ENCODE measurements at places on chromosomes 16 and 17. TPM values are rescaled to one million over a fixed set of nuclear protein-coding genes. Genes with fewer than 3 reads are reported as not detected.

DNA sequence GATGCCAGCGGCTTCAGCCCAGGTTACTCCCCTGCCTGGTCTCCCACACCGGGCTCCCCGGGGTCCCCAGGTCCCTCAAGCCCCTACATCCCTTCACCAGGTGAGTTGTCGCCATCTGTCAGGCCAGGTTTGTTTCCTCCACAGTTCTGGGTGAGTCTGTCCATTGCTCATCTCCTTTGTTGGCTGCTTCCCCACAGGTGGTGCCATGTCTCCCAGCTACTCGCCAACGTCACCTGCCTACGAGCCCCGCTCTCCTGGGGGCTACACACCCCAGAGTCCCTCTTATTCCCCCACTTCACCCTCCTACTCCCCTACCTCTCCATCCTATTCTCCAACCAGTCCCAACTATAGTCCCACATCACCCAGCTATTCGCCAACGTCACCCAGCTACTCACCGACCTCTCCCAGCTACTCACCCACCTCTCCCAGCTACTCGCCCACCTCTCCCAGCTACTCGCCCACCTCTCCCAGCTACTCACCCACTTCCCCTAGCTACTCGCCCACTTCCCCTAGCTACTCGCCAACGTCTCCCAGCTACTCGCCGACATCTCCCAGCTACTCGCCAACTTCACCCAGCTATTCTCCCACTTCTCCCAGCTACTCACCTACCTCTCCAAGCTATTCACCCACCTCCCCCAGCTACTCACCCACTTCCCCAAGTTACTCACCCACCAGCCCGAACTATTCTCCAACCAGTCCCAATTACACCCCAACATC, 28.8 kb downstream of the POLR2A start:
- DNase-seq: no peak

GRCh38 chr16:61780161-61780560, 256.1 kb downstream of the CDH8 start:
- peak; percentile 39 for DNase-seq

MPV17L gene
- polyA plus RNA-seq: 0.43 TPM

GRCh38 chr16:84119368-84119767, 2.6 kb upstream of the MBTPS1 start:
- DNase-seq: no peak

ATXN2L gene
- polyA plus RNA-seq: 21.5 TPM

SPNS2 gene
- not detected for polyA plus RNA-seq

DNA sequence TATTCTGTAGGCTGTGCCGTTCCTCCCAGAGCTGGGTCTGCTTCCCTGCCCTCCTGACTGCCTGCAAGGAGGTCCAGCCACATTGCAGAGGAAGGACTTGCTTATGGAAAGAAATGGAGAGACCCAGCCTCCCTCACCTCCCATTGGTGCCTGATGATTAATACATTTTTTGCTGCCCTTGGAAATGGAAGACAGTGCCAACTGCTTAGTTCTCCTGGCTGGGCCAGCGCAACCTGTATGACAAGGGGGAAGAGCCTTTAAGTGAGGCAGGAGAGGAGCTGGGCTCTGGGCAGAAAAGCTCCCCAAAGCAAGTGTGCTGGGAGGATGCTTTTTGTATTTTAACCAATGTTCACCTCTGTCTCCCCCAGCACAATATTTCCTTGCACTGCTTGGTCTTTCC, 238.5 kb downstream of the SOX9 start:
- no peak for DNase-seq

- DNase-seq: no peak
These were observed 279.6 kb downstream of the MAF start for GRCh38 chr16:79320956-79321355.

DNA sequence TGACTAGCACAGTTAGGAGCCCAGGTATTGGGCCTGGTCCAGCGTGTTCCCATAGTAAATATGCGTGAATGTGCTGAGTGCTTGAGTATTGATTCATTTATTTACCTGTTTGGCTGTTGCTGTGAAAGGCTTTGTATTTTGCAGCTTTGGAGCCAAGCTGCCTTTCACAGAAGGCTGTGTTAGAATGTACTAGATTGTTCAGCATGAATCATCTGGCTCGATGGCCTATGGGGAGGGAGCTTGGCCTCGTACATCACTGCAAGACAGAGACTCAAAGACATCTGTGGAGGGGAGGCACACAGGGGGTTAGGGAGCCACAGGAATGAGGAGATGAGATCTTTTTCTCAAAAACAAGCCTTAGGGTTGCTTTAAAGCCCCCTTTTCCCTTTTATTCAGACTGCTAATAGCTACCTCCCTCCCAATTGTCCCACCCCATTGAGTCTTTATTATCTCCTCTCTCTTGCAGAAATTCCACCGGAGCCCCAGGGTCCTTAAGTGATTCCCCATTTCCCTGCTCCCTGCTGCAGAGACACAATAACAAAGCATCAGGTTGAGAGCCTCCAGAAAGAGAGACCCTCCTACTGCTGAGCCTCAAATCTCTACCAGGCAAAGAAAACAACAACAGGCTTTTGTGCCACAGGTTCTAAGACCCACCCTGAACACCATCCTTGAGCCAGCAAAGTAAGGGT, 307.2 kb downstream of the ABCC12 start:
- DNase-seq: no peak

NPIPB13 gene
- 5.3 TPM for polyA plus RNA-seq

ENPP7 gene
- not detected for polyA plus RNA-seq

CSH1 gene
- polyA plus RNA-seq: not detected

TCAP gene
- polyA plus RNA-seq: 0.67 TPM

GAS7 gene
- 0.12 TPM for polyA plus RNA-seq

GRCh38 chr16:75550211-75550662, 5.8 kb downstream of the TMEM231 start:
- DNase-seq: no peak

SCGB1C2 gene
- polyA plus RNA-seq: not detected

GRCh38 chr17:57999496-58000017, 7.5 kb downstream of the SRSF1 start:
- peak; percentile 54 for DNase-seq

DNA sequence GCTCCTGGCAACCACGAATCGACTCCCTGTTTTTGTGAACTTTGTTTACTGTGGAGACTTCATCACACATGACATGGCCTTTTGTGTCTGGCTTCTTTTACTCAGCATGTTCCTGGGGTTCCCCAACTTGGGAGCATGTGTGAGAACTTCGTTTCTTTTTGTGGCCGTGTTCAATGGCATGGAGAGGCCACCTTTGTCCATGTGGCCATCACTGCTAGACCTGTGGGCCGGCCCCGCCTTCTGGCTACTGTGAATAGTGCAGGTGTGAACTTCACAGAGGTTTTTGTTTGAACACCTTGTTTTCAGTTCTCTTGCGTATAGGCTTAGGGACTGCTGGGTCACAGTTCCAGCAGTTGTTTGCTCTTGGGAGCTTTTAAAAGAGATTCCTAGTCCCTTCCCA, 5.7 kb upstream of the SLC38A8 start:
- DNase-seq: no peak

DNA sequence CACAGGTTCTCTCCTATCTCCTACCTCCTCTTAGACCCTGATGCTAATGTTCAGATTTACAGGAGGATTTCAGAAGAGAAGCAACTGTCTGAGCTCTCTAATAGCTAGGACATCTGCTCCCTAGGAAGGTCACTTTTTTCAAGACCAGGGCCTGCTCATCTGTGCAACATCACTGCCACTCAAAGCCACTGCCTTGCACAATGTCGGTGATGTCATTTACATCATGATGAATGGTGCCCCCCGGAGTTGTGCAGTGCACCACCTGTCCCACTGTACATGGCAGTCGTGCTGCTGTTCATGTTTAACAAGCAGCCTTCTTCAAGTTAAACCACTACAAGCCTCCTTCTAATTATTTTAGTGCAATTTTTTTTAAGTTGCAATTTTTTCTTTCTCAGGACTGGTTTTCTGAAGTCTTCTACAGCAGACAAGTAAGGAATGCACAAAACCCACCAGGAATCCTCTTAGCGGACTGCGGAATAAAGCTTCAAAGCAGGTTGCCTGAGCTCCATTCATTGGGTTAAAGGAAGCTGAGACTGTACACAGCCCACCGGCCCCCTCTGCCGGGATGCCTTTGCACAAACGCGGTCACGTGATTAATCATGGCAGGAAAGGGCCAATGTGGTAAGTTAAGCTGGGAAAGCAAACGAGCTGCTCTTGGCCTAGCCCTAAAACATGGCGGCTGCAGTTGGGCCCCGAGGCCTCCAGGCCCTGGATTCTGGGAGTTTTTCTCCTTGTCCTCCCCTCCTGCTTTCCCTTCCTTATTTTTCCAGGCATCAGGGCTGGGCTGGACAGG, 74.1 kb downstream of the MYH11 start:
- DNase-seq: peak; percentile 22

DNA sequence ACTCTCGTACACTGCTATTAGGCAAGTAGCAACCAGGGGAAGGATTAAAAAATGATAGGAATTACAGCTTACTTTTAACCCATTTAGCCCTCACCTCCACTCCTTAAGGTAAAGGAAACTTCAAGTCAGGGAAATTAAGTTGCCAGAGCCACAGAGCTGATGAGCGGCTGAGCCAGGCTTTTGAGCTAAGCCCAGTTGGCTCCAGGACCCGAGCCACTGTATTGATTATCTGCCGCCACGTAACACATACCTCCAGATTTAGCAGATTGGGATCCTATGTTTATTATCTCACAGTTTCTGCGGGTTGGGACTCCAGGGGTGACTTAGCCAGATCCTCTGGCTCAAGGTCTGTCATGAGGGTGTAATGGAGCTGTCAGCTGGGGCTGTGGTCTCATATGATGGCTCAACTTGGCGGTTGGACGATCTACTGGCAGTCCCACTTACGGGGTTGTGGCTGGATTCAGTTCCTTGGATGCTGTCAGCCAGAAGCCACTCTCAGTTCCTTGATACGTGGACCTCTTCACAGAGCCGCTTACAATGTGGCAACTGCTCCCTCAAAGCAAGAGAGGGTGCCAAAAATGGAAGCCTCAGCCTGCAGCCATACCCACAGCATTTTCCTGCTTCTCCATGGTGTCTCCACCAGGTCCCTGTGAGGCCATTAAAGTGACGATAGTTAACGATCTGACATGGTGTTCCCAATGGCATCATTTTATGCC, 57.3 kb downstream of the TMEM186 start:
- no peak for DNase-seq

DNA sequence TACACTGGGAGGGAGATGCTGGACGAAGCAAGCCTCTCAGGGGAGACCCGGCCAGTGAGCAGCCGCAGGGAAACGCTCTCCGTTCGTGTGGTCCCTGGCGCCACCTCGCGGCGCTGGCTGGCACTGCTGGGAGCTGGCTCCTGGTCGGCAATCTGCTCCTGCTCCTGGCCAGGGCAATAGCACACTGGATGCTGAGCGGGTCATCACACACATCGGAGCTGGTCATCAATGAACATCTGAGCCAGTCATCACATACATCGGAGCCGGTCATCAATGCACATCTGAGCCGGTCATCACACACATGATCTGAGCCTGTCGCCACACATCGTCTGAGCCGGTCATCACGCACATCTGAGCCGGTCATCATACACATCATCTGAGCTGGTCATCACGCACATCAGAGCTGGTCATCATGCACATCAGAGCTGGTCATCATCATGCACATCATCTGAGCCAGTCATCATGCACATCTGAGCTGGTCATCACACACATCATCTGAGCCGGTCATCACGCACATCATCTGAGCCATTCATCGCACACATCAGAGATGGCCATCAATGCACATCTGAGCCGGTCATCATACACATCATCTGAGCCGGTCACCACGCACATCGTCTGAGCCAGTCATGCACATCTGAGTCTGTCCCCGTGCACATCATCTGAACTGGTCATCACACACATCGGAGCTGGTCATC, 217.3 kb downstream of the RBFOX3 start:
- DNase-seq: peak; percentile 97

DNA sequence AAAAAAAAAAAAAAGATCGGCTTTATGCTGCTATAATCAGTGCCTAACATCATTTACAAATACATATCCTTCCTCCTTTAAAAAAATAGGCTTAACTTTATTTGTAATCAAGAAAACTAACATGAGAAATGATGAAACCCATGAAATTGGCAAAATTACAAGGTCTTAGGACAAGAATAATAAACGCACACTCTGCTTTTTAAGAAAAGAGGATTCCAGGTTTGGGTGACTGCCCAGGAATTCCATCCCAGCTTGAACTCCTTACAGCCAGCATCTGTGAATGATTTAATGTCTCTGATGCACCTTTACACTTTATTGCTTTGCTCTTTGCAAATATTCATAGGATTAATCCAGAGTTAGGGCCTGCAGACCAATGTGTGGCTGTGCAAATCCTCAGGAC, 196.0 kb downstream of the CBLN1 start:
- no peak for DNase-seq

SLC16A6 gene
- not detected for polyA plus RNA-seq

SOX15 gene
- 1.3 TPM for polyA plus RNA-seq

DNA sequence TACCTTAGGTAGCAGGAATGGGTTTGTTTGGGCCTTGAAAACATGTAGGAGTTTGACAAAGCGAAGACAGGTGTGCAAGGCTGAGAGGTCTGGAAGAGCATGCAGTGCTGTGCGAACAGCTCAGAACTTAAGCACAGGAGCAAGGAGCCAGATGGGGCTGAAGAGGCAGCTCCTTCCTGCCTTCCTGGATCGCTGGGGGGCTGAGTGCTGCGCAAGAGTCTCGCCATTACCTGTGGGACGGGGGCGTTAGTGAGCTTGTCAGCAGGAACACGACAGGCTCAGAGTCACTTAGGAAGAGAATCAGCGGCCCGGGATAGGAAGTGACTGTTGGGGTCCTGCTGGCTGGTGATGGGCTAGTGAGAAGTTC, 464 bp upstream of the MRM1 start:
- no peak for DNase-seq

OR1A1 gene
- polyA plus RNA-seq: not detected

DNA sequence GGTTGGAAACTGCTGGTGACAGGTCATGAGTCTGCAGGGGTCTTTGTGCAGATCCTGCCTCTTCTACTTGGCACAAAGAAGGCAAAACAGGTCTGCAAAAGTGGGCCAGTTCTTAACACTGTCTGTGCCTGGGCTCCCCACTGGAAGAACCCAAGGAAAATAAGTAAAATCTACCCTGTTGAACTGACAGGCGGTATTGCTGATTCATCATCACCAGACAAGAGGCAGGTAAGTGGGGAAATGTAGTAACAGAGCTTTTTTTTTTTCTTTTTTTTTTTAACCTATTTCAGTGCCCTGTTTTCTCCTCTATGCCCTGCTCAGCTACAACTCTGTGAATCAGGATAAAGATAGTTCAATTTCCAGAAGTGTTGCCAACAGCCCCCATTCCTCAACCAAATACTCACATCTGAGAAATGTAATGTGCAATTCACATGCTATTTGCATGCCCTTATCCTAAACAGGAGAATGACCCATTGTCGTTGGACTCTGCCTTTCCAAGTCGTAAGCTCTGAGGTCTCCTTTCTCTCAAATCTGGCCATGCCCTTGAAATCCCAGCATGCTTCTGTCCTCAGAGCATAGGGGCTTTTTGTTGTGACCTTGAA, 237.0 kb downstream of the SOX9 start:
- no peak for DNase-seq

MMP25 gene
- 0.05 TPM for polyA plus RNA-seq

GRCh38 chr16:47866423-47866822, 289.4 kb downstream of the ABCC12 start:
- DNase-seq: no peak

- DNase-seq: no peak
These were observed 105.7 kb downstream of the SYCE1L start for GRCh38 chr16:77304877-77305276.

CDT1 gene
- 3.1 TPM for polyA plus RNA-seq

MAP3K14 gene
- 13.7 TPM for polyA plus RNA-seq

Measured in SK-N-SH (cell line).